ENCODE measurements at places on chromosomes 3 and 15. TPM values are rescaled to one million over a fixed set of nuclear protein-coding genes. Genes with fewer than 3 reads are reported as not detected.

Gene LRRC2
- 1.9 TPM for total RNA-seq

Gene C15orf39
- total RNA-seq = 25.2 TPM

Gene NME9
- total RNA-seq = 0.51 TPM

Gene CFAP161
- total RNA-seq = not detected

DNA sequence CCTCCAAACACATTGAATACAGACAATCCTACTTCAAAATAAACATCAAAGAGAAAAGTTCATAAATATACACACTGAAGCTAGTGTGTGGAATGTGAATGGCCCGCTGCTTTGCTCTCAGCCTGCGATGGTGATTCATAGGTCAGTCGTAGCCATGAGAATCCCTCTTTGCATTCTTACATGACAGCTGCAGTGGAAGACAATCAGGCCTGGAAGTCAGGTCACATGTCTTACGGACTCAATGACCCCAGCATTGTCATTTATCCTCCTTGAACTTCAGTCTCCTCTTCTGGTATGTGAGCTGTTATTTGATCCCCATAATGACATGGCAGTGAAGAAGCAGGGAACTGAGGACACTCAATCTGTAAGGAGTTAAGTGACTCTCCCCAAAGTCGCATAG, 217.8 kb upstream of the EOMES start:
- H3K36me3 ChIP-seq = no peaks in the 10 kb centered on the region
- H3K27me3 ChIP-seq = no peaks in the 10 kb centered on the region
- H3K4me3 ChIP-seq = no peak overlapping the region

- H3K27ac ChIP-seq = no peak overlapping the region
- DNase-seq = no peak
- H3K36me3 ChIP-seq = no peaks in the 10 kb centered on the region
- no peaks in the 10 kb centered on the region for H3K27me3 ChIP-seq
These were observed 16.0 kb upstream of the ATOSA start for GRCh38 chr15:52695154-52695553.

DNA sequence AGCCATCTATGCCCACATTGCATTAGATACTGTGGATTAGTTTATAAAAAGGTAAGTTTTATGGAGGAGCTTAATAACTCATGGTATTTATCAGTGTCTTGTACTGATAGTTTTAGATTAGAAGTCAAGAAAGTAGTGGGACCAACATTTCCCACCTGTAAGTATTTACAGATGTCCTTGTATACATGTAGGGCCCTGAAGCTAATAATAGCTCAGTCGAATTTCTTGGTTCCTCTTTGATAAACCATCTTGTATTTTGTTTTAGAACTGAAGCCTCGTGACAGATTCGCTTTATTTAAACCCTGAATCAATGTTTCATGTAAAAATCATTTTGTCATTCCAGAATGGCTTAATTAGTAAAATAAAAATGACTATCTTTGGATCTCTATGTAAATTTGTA, 73.4 kb downstream of the CRYBG3 start:
- no peak for DNase-seq
- H3K4me3 ChIP-seq = no peak overlapping the region
- no peaks in the 10 kb centered on the region for H3K4me1 ChIP-seq
- no peaks in the 10 kb centered on the region for H3K36me3 ChIP-seq

- H3K36me3 ChIP-seq = no peaks in the 10 kb centered on the region
- no peak for DNase-seq
- H3K4me1 ChIP-seq = peaks cover 11% of the 10 kb centered on the region
- no peaks in the 10 kb centered on the region for H3K27me3 ChIP-seq
These were observed 16.0 kb downstream of the LPP start for GRCh38 chr3:188169830-188170455.
